Left lung (tissue), 14 donors: ENCODE measurements at places on chromosomes 13 and 19. TPM values are rescaled to one million over a fixed set of nuclear protein-coding genes. Genes with fewer than 3 reads are reported as not detected.

- no peaks in the 10 kb centered on the region for H3K27me3 ChIP-seq
- no peak for DNase-seq
- H3K36me3 ChIP-seq, result no peaks in the 10 kb centered on the region
- H3K4me1 ChIP-seq, result peaks cover 98% of the 10 kb centered on the region
These were observed 6.9 kb downstream of the ZNF787 start for GRCh38 chr19:56114051-56114777.

GRCh38 chr13:98749501-98749900 is 3.0 kb downstream of the SLC15A1 start:
- H3K36me3 ChIP-seq, result no peaks in the 10 kb centered on the region
- H3K27ac ChIP-seq, result no peak overlapping the region
- no peak for DNase-seq
- peaks cover 10% of the 10 kb centered on the region for H3K4me1 ChIP-seq
- no peak overlapping the region for H3K4me3 ChIP-seq
- H3K27me3 ChIP-seq, result peaks cover 25% of the 10 kb centered on the region

Gene SPART
- 59.1 TPM for total RNA-seq

- H3K4me1 ChIP-seq, result no peaks in the 10 kb centered on the region
- no peak overlapping the region for H3K27ac ChIP-seq
- no peaks in the 10 kb centered on the region for H3K36me3 ChIP-seq
- DNase-seq, result no peak
These were observed 1.0 kb downstream of the GPC5 start for GRCh38 chr13:91399189-91400062.

DNA sequence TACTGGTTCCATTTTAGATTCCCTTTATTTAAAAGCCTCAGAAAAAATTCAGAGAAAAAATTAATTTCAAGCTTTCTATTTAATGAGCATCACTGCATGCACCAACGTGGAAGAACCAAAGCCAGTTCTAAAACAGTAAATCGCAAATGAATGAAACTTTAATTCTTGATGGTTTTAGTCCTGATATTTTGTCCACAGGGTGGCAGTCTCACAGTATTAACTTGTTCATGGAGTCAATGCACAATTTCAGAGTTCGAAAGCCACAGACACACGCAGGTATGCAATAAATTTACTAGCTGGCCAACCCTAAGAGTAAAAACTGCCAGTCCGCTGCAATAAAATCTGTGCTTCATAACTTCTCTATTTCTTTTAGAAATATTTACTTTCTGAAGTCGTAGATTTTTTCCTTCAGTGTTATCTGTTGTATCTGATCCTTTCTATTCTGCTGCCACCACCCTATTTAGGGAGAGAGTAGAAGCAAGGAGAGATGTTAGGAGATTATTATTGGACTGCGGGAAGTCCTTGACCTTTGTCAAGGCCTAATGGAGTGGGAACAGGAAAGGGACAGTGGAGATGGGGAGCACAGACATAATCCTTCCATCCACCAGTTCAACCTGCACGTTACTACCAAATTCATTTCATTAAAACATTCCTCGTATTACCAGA is 7.0 kb upstream of the WBP4 start:
- peaks cover 22% of the 10 kb centered on the region for H3K4me1 ChIP-seq
- H3K36me3 ChIP-seq, result no peaks in the 10 kb centered on the region
- no peaks in the 10 kb centered on the region for H3K27me3 ChIP-seq
- DNase-seq, result no peak
- H3K27ac ChIP-seq, result peak overlapping the region; percentile 57
- no peak overlapping the region for H3K4me3 ChIP-seq

DNA sequence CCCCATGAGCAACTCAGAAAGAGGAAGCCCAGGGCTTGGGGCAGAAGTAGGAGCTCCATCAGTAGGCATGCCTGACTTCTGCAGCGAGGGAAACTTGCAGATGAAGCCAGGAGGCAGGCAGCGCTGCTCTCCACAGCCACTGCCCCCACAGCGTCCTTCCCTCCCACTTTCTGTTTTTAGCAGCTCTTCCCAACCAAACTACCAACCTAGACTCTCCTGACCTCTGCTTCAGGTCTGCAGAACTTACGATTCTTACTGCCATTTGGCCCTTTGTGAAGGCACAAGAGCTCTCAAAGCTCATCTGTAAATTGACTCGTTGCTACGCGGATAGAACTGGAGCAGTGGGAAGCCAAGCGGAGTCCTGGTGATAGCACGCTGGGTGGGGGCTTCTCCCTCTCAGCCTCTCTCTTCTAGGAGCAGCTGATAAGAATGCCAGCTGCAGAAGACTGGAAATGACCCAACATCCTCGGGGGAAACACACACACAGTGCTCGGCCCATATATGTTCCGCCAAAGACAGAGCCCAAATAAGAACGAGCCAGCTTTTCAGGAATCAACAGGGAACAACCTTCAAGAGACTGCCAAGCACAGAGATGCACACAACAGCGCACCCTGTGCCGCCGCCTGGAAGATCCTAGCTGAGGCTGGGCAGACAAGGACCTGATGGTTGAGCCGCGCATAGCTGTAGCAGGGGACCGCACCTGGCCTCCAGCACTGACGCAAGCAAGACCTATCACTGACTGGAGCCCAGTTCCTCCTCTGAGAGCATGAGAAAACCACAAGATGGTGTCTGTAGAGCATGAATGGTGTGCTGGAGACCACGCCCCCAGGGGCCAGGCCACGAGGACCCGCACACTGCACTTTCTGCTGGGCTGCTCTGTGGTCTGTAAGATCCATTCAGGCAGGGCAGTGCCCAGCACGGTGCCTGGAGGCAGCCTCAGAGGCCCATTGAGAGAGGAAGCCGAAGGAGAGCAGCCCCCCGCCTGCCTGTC is 15.9 kb upstream of the SLC35E1 start:
- H3K36me3 ChIP-seq, result no peaks in the 10 kb centered on the region
- H3K4me1 ChIP-seq, result peaks cover 38% of the 10 kb centered on the region
- no peak for DNase-seq
- H3K27ac ChIP-seq, result peak overlapping the region; percentile 74

DNA sequence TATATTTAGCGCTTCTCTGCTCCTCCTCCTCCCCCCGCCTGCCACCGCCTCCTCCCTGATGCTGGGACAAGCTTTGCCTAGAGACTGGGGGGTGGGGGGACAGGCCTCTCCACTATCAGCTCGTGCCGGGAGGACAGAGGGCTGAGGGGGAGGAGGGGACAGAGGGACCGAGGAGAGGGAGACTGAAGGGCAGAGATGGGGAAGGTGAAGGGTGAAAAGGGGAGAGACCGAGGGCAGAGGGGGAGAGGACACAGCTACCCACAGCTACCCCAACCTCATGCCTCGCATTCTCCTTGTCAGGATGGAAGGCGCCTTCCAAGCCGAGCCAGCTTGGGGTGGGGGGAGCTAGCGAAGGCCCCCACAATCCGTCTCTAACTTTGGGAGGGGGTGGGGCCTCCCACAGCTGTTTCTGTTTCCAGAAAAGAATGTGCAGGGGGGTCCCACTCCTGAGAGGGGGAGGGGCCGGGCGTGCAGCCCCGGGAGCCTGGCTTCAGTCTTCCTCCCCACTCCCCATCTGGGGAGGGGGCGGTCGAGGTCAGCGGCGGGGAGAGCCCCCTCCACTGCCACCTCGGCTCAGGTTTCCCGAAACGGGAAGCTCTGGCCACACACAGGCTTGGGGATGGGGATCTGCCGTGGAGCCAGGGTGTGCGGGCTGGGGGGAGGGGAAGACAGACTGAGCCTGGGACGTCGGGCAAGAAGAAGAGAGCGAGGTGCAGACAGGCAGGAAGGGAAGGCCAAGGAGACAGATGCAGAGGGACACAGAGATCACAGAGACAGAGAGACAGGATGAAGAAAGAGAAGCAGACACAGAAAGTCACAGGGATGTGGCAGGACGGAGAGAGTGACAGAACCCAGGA is 1.6 kb downstream of the DACT3 start:
- H3K36me3 ChIP-seq, result no peaks in the 10 kb centered on the region
- peak; percentile 44 for DNase-seq
- H3K4me1 ChIP-seq, result peaks cover 31% of the 10 kb centered on the region
- peak overlapping the region; percentile 40 for H3K4me3 ChIP-seq
- peak overlapping the region; percentile 28 for H3K27ac ChIP-seq
- peaks cover 14% of the 10 kb centered on the region for H3K27me3 ChIP-seq

DNA sequence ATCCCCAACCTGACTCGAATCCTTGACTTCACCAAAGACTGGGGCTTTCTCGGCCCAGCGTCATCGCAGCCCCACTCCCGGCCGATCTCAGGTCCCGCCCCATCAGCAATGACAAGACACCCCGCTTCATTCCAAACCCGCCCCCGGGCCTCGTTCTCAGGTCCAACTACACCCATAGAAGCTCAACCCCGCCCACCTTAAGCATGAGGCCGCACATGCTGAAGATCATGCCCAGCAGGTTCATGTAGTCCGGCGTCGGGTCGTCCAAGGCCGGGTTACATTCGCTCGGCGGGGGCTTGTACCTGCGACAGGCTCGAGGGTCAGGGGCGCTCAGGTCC is 2.3 kb downstream of the WDR83 start:
- H3K4me3 ChIP-seq, result peak overlapping the region; percentile 79
- H3K27me3 ChIP-seq, result no peaks in the 10 kb centered on the region
- DNase-seq, result no peak

DNA sequence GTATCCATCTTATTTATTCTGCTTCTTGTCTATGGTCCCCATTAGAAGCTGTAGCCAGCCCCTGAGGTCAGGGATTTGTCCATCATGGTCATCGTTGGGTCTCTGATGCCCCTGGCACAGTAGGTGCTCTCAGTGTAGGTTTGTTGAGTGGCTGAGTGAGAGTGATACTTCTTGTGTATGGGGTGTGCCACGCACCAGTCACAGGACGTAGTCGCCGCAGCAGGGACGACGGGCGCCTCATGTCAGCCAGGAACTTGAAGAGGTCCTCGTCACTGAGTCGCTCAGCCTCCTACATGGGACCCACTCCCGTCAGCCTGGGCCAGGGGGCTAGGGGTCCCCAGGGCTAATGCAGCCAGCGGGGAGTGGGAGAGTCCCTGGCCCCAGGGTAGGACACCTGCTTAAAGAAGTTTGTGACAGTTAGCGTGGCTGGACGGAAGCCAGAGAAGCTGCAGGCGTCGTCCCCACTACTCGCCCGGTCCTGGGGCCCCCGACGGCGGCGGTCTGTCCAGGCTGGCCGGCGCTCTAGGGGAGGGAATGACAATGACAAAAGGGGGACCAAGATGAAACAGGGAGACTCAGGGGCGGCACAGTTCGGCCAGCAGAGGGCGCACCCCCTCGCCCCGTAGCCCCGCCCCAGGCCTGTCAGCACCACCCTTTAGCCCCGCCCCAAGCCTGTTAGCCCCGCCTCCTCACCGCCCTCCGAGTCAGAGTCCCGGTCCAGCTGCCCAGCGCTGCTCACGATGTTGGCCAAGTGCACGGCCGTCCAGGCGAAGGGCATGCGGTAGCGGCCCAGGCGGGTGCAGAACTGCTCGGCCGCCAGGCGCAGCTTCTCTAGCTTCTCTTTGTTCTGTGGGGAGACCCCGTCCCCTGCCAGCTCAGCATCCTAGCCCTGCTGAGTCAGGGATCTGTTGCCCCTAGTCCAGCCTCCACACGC is 3.7 kb downstream of the ANGPTL8 start:
- H3K27ac ChIP-seq, result peak overlapping the region; percentile 62
- no peaks in the 10 kb centered on the region for H3K4me1 ChIP-seq
- H3K27me3 ChIP-seq, result no peaks in the 10 kb centered on the region
- no peak overlapping the region for H3K4me3 ChIP-seq

- H3K4me3 ChIP-seq, result peak overlapping the region; percentile 32
- H3K4me1 ChIP-seq, result peaks cover 49% of the 10 kb centered on the region
- DNase-seq, result no peak
- H3K27me3 ChIP-seq, result no peaks in the 10 kb centered on the region
These were observed 919 bp downstream of the VAV1 start for GRCh38 chr19:6773323-6773931.

Gene PRR19
- total RNA-seq, result 1.1 TPM

Gene HIF3A
- 30.1 TPM for total RNA-seq

- H3K27ac ChIP-seq, result no peak overlapping the region
- H3K27me3 ChIP-seq, result no peaks in the 10 kb centered on the region
- DNase-seq, result no peak
- H3K36me3 ChIP-seq, result no peaks in the 10 kb centered on the region
- no peak overlapping the region for H3K4me3 ChIP-seq
- peaks cover 30% of the 10 kb centered on the region for H3K4me1 ChIP-seq
These were observed 53.5 kb downstream of the TNFSF13B start for GRCh38 chr13:108323031-108323430.

DNA sequence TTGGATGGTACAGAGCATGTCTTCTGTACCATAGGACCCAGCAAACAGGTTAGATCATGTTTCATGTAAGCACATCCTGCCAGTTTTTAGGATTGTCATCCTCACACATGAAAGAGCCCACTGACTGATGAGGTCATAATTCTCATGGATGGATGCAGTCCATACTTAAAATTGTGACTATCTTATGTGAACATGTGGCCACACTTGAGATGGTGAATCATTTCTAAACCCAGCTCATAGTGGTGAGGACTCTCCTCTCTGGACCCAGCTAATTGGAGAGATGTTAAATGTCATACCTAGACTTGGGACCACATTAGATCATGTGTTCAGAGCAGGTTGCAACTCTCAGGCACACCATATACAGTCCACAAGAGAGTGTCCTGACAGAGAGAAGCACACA is 24.8 kb upstream of the ZNF254 start:
- H3K27me3 ChIP-seq, result no peaks in the 10 kb centered on the region
- H3K36me3 ChIP-seq, result peaks cover 49% of the 10 kb centered on the region
- no peak overlapping the region for H3K4me3 ChIP-seq
- H3K4me1 ChIP-seq, result no peaks in the 10 kb centered on the region
- no peak overlapping the region for H3K27ac ChIP-seq
- no peak for DNase-seq

Gene CGB1
- not detected for total RNA-seq

Gene ZNF441
- 5.6 TPM for total RNA-seq

DNA sequence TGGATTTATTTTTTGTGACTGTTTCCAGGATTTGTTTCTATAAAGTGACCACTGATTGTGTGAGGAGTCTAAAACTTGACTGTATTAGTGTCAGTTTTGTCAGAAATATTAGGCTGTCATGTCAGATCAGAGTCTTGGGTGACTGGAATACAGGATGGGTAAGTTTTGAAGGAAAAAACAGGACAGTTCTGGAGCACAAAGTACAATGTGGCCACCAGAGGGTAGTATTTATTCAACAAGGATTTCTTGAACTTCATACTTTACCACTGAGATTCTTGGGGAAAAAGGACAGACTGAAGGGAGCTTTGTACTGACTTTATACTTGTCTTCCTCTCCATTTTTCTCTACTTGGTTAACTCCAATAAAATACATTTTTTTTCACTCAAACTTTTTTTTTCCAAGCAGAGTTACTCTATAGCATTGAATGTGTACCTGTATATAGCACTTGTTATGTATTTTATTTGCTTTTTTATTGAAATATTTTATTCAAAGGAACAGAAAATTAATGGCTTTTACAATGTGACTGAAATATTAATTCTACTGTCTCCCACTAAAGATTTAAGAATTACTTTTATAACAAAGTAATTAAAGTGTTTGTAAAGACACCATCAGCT is 51.1 kb downstream of the LMO7 start:
- no peaks in the 10 kb centered on the region for H3K4me1 ChIP-seq
- DNase-seq, result no peak
- H3K4me3 ChIP-seq, result no peak overlapping the region

GRCh38 chr13:95128045-95128643 is 173.1 kb downstream of the ABCC4 start:
- no peaks in the 10 kb centered on the region for H3K36me3 ChIP-seq
- H3K4me1 ChIP-seq, result no peaks in the 10 kb centered on the region
- no peaks in the 10 kb centered on the region for H3K27me3 ChIP-seq
- H3K27ac ChIP-seq, result no peak overlapping the region
- DNase-seq, result no peak
- no peak overlapping the region for H3K4me3 ChIP-seq

GRCh38 chr19:42634409-42635232 is 39.9 kb upstream of the CEACAM8 start:
- no peaks in the 10 kb centered on the region for H3K4me1 ChIP-seq
- no peaks in the 10 kb centered on the region for H3K27me3 ChIP-seq
- no peak for DNase-seq
